Mesenchymal stem cell (in vitro differentiated cells and primary cell): ENCODE measurements at places on chromosomes 3 and 15.

- peak; percentile 16 for DNase-seq
Measured at GRCh38 chr3:55144015-55144673, 216.3 kb upstream of the LRTM1 start.

DNA sequence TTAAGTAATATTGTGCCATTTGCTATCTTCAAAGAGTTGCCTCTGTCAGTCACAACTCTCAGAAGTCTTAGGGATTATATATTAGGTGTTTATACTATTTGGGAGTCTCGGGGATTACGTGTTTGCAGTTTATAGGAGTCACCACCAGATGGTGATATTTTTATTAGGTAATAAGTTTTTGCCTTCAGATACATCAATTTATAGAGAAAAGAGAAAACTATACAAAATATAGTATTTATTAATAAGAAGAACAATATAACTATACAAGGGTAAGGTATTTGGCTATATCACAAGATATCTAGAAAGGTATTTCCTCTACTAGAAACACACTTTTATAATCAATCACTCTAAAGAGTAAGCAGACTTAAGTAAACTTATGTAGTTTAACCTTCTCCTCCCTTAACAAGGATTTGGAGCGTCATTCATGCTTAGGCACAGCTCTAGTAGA is 10.7 kb upstream of the DHX36 start:
- DNase-seq = peak; percentile 58

DNA sequence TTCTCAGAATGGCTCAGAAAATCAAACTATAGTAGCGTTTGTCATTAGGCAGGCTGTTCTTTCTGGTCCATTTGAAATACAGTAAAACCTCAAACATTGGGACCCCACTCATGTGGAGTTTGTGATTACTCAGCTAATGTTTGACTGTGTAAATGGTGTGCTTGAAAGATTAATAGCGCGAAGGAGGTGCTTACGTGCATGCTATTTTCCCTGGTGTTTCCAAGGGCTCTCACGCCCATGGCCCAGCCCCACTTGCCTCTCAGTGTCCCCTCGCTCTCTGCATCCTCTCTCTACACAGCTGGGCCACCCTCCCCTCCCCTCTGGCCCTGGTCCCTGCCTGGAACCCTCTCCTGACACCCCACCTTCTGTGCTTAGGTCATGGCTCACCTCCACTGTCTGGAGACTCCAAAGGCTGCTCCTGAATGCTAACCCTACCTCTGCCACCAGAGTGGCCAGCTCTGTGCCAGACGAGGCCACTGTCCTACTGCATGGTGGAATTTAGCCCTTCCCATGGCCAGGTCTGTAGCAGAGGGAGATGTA is 194.2 kb downstream of the PLCL2 start:
- no peak for DNase-seq

GRCh38 chr15:62403164-62403809 is 238.2 kb upstream of the C2CD4B start:
- DNase-seq = peak; percentile 78

- DNase-seq = no peak
Measured at GRCh38 chr3:70264122-70264780, 48.2 kb downstream of the MDFIC2 start.

DNA sequence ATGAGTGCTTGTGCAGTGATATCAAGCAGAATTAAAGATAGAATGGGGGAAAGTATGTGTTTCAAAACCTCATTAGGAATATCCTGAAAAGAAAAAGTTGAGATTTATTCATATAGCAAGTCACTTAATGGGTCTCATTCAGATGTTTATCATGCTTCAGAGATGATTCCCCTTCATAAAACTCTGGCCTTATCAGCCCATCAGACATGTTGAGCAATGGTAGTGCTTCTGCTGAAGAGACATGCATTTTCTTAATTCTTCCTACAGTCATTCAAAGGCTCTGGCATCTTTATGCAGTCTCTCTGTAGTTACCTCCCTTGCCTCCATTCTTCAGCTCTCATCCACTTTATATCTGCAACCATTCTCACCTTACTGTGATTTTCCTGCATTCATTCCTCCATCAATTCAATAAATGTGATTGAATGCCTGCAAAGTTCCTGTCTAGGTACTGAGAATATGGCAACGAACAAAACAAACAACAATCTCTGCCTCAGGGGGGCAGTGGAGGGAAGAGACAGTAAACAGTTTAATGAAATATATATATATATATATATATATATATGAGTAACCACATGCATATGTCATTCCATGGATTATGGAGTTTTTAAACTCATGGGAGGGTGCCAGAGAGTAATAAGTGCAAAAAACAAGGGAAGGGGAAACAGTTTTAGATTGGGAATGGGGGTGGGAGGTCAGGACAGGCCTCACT is 138.5 kb downstream of the NECTIN3 start:
- peak; percentile 38 for DNase-seq
